ENCODE measurements at places on chromosomes 2 and 18.

DNA sequence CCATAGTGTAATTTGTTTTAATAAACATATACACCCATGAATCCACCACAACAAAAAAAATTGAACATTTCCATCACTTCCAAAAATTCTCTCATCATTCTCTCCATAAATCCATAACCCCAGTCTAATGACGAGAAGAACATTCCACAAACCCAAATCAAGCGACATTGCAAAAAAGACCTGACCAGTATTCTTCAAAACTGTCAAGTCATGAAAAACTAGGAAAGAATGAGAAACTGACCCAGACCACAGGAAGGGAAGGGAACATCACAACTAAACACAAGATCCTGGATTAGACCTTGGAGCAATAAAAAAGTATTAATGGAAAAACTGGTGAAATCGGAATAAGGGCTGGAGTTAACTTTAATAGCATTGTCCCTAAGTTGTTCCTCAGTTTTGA is 141.3 kb upstream of the SLC35G4 start:
- no peak for DNase-seq

DNA sequence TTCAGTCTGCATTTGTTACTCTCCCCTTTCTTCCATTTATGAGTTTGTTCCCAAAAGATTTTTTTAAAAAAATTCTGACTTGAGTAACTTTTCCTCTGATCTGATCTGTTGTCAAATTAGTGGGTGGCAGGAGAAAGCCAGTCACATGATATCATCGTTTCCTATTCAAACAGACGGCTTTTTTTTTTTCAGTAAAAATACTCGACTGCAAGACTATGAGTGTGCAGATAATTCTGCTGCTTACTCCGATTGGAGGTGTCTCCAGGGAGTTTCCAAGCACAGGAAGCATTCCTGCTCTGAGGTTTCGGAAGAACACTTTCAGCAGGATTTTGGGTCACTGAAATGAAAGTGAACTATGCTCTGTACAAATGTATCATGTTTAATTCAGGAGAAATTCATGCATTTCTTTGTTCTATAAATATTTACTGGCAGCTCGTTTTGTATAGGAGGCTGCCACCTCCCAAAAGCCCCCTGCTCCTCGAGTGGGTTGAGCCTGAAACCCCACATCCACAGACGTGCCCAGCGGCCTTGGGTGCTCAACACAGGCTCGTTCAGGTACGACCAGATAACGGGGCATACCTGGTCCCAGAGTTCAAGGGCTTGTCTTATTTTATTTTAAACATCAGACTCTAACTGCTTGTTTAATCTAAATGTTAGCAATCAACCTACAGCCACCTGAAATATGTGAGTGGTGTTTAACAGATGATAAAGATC is 126.9 kb upstream of the ZNF516 start:
- peak; percentile 23 for DNase-seq

DNA sequence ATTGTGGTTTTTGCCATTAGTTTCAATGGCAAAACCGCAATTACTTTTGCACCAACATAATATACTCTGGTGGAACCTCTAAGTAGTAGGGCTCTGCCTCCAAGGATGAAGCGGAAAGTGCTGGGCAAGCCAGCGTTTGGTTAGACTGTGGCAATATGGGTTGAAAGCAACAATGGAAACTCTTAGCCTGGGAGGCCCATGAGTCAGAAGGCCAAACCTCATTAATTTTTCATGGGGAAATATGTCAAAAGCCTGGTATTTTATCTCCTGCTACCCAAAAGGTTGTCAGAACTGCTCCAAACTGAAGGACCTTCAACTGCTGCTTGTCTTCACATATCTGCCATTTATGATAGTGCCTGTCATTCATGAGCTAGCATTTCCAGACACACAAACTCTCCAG is 179.1 kb upstream of the CYP26B1 start:
- peak; percentile 10 for DNase-seq

GRCh38 chr2:37456479-37456878 is 112.0 kb downstream of the QPCT start:
- no peak for DNase-seq

DNA sequence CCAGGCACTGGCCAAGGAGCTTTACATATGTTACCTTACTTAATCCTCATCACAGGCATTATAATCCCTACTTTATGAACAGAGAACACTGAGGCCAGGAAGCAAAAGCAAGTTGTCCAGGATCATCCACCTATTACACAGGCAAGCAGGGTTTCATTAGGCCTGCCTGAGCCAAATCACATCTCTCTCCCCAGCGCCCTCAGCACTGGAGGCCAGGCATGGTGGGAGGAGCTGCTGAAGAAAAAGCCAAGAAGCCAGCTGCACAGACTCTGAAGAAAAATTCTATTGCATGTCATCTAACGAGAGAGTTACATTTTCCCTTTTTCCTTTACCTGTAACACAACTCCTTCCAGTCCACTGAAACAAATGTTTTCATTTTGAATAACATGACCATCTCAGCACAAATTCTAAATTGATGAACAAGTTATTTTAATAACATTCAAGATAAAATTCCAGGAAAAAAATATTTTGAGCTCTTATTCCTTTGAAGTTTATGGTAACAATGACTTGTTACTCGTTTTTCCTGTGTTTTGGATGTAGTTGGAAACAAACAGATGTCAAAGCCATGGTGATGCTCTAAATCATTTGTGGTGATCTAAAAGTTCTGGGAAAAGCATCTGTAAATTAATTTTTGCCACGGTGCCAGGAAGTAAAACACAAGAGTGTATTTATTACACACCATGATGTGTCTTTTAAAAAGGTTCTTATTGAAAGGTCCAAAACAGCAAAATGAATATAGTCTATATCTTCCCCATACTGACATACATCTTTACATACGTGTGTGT is 139.0 kb upstream of the ITGB6 start:
- no peak for DNase-seq

- no peak for DNase-seq
Observed at GRCh38 chr2:3148716-3149115, 228.9 kb downstream of the EIPR1 start.

DNA sequence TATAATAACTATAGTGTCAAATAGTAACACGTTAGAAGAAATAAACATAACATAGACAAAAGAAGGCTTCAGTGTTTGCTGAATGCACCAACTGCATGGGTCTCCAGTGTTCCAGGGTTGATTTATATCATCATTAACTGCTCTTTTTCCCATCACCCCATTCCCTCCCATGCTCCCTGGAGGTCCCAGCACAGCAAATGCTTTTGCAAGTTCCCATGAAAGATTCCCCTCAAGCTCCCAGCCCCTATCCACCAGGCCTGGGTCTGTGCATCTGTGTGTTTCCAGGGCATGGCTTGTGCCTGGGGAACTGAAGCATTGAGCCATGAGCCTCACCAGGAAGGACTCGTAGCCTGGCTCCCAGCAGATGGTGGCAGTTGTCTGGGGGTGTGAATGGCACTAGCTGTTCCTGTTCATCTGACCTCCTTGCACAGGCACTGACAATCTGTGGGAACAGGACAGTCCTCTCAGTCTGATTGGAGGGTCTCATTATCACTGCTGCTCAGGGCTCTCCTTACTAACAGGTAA is 164.6 kb upstream of the RMP24 start:
- no peak for DNase-seq

GRCh38 chr2:43368483-43369385 is 142.3 kb upstream of the ZFP36L2 start:
- no peak for DNase-seq

DNA sequence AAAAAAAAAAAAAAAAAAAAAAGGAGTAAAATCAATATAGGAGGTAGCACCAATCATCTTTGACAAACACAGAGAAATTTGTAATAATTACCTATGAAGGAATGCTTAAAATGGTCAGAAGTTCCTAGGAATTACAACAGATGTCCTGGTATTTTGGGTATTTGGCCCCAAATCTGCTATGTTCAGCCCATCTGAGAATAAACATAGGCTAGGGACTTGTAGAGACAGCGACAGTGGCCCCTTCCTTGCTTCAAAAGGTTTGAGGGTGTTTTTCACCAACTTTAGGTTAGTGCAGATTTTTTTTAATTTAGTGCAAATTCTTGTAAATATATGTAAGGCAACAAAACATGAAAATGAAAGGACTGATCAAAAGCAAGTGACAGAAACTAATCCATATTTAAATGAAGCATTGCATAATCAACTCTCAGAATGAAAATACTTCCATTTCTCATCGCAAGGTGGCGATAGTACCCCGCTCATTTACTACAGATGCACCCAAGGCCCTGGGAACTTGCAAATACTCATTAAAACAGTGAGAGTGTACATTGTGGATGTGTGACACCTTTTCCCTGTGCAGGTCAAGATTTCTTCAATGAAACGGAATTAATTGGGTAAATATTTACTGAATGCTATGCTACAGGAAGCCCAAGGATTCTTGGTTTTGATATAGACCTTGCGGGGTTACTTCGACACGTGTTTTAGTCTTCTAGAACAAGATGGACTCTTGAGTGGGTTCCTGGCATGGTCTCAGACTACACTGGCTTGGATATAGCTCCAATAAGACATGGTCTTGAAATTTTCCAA is 44.6 kb downstream of the FAM124B start:
- peak; percentile 56 for DNase-seq

DNA sequence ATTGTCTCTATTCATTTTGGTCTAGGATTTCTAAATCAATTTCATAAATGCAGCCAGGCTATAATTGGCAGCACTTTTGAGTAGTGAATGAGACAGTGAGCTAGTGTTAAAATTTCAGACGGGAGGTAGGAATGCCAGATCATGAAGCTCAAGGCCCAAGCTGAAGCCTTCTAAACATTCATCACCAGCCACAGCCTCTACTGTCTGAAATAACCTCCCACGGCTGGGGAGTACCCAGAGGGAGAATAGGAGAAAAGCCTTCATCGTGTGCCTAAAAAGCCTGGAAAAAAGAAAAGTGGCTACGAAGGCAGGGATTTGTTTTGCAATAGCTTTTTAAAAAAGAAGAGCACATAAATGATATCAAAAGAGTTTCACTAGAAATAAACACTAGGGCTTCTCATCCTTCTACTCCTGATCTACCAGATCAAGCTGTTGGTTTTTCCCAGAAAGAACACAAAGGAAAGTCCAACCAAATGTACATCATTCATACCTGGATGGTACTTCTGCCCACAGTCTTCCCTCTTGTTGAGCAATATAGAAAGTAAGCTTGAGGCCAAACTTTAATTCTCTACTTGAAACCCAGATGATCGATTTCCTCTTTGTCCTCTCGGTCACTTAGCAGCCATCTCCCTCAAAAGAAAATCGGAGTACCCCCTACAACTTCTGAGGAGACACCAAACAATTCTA is 48.1 kb upstream of the SLC39A10 start:
- no peak for DNase-seq

- no peak for DNase-seq
Observed at GRCh38 chr18:79921984-79922965, 29.2 kb downstream of the SLC66A2 start.

GRCh38 chr2:48755473-48755872 is at the start of gene LHCGR:
Gene LHCGR (minus strand): TSS chr2:48755724. CDS start chr2:48755671, 53 bp downstream.
- no peak for DNase-seq

- no peak for DNase-seq
Observed at GRCh38 chr2:181755181-181755580, 74.9 kb upstream of the NEUROD1 start.
